ENCODE measurements at places on chromosomes 1 and 21.

DNA sequence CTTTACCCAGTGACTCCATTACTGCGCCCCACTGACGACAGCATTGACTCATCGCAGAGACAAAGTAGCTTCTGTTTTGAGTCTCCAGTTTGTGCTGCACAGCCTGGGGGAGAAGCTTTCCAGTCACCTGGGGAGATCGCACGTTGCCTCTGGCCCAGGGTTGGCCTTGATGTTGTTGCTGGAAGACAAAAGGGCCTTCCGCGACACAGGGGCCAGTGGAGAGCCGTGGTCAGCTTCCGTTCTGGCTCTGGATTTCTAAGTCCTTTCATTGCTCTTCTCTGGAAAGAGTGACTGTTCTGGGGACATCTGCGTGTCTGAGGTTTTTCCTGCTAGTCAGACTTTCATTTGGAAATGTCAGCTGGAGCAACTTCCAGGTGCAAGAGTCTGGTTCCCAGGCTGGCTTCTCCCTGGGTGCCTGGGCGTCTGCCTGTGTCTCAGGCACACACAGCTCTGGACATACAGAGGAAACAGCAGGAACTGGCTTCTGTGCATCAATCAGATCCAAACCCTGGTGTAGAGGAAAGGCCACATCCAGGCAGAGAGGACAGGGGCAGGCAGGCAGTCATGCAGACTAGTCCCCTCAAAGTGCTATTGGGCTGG is 257.0 kb downstream of the SIPA1L2 start:
- no peak for DNase-seq

DNA sequence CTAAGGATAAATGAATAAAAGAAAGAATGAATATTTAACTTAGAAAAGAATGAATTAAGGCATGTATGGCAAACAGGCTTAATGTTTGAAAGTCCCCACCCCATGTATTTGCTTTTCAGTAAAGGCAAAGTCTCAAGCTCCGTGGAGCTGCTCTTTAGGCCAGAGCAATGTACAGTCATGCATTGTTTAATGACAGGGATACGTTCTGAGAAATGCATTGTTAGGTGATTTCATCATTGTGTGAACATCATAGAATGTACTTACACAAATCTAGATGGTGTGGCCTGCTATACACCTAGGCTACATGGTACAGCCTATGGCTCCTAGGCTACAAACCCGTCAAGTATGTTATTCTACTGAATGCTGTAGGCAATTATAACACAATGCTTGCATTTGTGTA is 51.6 kb upstream of the SPATA6 start:
- DNase-seq: no peak

GRCh38 chr1:147547065-147547464 is 5.8 kb downstream of the BCL9 start:
- DNase-seq: no peak

- DNase-seq: no peak
Observed at GRCh38 chr21:29104239-29104708, 26.2 kb upstream of the MAP3K7CL start.

DNA sequence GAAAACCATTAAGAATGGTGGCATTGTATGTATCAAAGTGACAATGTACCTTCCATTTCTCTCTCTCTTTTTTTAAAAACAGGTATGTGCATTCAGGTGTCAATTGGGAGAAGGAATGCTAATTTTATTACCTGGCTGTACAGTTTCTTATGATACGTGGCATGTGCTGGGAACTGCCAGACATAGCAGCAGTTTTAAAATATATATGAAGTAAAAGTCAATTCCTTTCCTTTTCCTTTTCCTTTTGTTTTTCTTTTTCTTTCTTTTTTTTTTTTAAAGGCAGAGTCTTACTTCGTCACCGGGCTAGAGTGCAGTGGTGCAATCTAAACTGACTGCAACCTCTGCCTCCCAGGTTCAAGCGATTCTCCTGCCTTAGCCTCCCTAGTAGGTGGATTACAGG is 37.0 kb downstream of the SPEN start:
- DNase-seq: no peak

DNA sequence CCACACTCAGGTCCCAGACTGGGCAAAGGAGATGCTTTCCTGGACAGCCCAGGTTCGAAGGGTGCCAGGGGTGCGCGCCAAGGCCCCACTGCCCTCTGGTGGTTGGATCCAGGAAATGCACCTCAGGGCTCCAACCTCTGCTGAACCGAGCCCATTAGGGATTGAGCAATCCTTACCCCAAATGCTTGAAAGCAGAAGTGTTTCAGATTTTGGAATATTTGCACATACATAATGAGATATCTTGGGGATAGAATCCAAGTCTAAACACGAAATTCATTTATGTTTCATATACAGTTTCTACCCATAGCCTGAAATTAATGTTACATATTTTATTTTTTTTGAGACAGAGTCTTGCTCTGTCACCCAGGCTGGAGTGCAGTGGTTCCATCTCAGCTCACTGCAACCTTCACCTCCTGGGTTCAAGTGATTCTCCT is 57.4 kb downstream of the SLC9A1 start:
- peak; percentile 59 for DNase-seq

GRCh38 chr1:155178441-155179111 is 4.9 kb downstream of the TRIM46 start:
- DNase-seq: no peak

GRCh38 chr21:44927259-44927586 is 6.5 kb upstream of the ITGB2 start:
- DNase-seq: no peak

GRCh38 chr1:107590900-107591622 is 373.9 kb downstream of the VAV3 start:
- DNase-seq: no peak
